WTC11 (cell line): ENCODE measurements at places on chromosomes 6 and 20.

- DNase-seq, result peak; percentile 66
Observed at GRCh38 chr6:5950361-5950785, 56.4 kb downstream of the NRN1 start.

DNA sequence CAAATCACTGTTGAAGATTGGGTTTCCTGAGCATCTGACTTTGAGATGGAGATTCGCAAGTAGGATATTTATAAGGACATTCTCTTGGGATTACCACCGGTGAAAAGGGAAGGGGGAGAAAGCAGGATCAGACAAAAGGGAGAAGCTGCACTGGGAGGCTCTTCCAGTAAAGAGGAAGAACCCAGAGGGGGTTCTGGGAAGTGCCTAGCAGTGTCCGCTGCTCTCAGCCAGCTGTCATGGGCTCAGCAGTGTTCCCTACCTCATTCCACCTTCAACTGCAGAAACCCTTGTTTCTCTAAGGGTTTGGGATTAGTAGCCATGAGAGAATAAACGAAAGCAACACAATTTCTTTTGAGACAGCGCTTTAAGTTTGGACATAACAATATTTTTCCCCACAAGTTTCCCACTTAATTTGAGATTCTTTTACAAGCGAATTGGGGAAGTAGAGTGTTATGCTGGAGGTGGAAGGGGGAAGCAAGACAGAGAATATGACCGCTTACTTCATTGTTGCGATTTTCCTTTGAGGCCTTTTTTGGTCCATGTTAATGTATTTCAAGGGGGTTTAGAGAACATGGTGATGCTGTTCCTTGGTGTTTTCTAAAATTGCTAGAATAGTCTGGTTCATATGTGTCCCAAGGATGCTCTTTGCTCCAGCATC lies 154.5 kb upstream of the SCGN start:
- DNase-seq, result no peak

- DNase-seq, result no peak
Observed at GRCh38 chr20:44600758-44601201, 18.4 kb downstream of the PKIG start.

- no peak for DNase-seq
Observed at GRCh38 chr6:44851176-44851575, 463.7 kb downstream of the CDC5L start.

GRCh38 chr6:83309344-83309743 lies 116.2 kb downstream of the RWDD2A start:
- no peak for DNase-seq

GRCh38 chr6:449486-450419 lies 58.2 kb downstream of the IRF4 start:
- DNase-seq, result no peak

DNA sequence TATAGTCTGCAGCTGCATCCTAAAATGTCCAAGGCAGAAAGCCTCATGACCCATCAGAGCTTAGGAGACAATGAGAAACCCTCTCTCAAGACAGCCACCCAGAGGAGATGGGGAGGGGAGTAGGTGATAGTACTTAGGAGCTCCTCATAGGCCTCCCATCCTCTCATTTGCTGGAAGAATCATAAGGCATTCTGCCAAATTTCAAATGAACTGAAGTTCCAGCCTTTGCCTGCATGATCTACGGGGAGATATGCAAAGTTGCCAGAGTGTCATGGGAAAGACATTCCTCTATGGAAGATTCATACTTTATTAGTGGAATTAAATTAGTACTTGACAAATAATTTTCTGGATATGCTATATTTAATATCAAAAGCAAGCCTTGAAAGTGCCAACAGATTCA lies 194.1 kb upstream of the GJE1 start:
- DNase-seq, result no peak
